ENCODE measurements at places on chromosomes 4 and X. TPM values are rescaled to one million over a fixed set of nuclear protein-coding genes. Genes with fewer than 3 reads are reported as not detected.

GRCh38 chrX:1860936-1861594 is 246.2 kb downstream of the ASMT start:
- H3K4me3 ChIP-seq, result no peak overlapping the region
- H3K36me3 ChIP-seq, result no peaks in the 10 kb centered on the region
- no peak overlapping the region for H3K27ac ChIP-seq
- no peaks in the 10 kb centered on the region for H3K27me3 ChIP-seq

The FAM199X gene
- 31.9 TPM for total RNA-seq

The SERPINA7 gene
- not detected for total RNA-seq

DNA sequence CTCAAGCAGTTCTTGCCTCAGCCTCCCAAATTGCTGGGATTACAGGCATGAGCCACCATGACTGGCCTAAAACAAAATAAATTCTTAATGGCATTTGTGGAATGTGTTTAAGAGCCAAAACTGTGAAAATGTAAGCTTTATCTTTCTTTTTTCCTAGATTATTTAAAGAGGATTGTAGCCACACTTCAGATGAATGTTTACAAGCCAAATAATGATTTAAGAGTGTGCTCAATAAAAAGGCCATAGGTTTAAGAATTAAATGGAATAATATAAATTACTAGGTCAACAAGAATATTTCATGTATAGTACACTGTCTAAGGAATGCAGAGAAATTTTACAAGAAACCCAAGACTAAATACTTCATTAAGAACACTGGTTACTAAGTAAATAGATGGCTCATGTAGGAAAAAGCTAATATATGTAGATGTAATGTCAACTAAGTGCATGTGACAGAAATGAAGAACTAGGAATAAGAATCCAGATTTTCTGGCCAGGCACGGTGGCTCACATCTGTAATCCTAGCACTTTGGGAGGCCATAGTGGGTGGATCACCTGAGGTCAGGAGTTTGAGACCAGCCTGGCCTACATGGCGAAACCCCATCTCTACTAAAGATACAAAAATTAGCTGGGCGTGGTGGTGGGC is 21.3 kb upstream of the UGDH start:
- peaks cover 3% of the 10 kb centered on the region for H3K36me3 ChIP-seq
- no peaks in the 10 kb centered on the region for H3K4me1 ChIP-seq
- no peak overlapping the region for H3K27ac ChIP-seq
- no peak for DNase-seq

DNA sequence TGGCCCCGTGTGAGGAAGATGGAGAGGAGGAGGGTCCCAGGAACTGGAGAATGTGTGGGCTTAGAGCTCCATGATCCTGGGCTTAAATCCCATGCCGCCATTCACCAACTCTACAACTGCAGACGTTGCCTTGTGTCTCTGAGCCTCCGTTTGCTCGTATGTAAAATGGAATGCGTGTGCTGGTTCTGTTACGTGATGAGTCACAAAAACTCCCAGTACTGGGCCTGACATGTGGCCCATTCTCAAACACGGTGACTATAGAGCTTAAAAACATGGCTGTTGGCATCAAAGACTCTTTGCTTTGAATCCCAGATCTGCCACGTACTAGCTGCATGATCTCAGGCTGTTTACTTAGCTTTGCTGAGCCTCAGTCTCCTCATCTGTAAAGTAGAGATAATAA is 13.0 kb upstream of the AFAP1 start:
- no peaks in the 10 kb centered on the region for H3K27me3 ChIP-seq
- no peak for DNase-seq
- no peaks in the 10 kb centered on the region for H3K36me3 ChIP-seq
- H3K27ac ChIP-seq, result no peak overlapping the region

DNA sequence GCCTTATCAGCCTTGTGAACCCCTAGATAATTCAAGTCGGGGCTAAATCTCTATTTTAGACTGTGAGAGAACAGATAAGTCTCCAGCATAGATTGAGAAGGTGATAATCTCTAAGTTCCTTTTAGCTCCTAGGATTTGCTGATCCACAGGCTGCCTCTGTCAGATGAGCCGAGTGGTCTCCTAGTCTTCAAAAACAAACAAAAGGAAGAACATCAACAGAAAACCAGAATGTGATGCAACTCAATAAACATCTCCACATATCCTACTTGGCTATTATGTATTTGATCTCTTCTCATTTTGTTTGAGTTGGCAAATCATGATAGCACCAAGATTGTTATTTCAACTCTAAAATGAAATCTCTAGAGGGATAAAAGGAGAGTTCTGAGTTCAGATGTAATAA is 88.4 kb upstream of the SLC7A11 start:
- no peaks in the 10 kb centered on the region for H3K4me1 ChIP-seq
- no peaks in the 10 kb centered on the region for H3K36me3 ChIP-seq
- no peaks in the 10 kb centered on the region for H3K27me3 ChIP-seq
- H3K27ac ChIP-seq, result no peak overlapping the region
- no peak overlapping the region for H3K4me3 ChIP-seq

All from natural killer cell (primary cell).